ENCODE measurements at places on chromosomes 7 and 10. TPM values are rescaled to one million over a fixed set of nuclear protein-coding genes. Genes with fewer than 3 reads are reported as not detected.
A peak's percentile ranks its signal among the peaks of the same experiment; 100 is the strongest.

DNA sequence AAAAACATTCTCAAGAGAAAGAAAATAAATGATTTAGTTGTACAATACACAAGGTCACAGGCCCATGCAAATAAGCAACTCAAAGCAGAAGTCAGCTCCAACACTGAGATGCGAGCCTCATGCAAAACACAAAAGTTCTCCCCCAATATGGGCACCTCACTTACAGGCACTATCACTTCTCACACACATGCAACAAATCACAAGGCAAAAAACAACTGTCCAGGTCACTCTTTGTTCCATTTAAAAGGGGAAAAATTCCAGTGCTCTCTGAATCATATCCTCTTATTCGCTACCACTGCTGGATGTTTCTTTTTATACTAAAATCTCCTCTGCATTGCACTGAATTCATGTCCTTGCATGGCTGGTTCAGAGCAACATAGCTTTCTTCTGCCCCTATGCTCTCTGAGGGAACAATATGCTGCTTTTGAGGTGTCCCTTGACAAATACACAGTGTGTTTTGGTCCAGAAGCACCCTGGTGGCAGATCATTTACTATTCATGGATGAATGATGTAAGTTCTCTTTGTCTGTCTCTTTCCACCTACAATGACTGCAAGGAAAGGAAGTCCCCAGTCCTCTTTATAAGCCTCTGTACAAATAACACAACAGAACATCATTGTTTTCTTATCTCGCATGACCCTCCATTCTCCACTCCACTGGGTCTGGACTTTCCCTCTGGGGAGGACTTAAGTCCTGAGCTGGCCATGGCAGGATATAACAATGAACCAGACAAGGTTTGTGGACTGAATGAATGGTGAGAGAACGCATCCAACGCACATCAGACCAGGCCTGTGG lies 85.4 kb upstream of the GSDME start:
- no peaks in the 10 kb centered on the region for H3K4me1 ChIP-seq
- H3K4me3 ChIP-seq: no peak overlapping the region
- no peaks in the 10 kb centered on the region for H3K27me3 ChIP-seq

DNA sequence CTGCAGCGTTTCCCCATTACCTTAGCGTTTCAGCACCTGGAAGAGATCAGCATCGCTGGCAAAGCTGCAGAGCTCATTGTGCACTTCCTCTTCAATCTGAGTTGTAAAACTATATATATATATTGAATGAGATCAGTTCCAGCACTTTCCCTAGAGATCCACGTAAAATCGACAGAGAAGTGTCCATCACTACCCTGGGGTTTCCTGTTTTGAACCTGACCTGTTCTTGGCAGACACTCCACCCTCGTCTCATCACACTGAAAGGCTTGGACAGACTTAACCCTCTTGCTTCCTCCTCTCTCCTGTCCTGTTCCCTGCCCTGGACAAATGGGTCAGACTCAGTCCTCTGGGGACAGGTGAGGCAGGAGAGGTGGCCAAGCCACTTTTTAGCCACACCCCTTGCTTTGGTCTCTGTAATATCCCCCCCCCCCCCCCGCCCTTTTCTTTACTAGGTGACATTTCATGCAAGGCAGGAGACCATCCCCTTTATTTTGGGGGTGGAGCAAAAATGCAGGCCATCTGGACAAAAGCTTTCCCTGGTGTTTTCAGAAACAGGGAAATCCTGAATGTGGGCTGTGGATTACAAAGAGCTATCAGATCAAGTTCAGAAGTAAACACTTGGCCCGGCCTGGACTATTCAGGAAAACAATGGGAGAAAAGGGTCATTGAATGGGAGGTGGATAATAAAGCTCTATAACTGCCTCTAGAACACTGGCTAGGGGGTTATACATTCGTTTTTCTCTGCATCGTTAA lies 83.7 kb upstream of the KDM7A start:
- H3K4me1 ChIP-seq: no peaks in the 10 kb centered on the region
- H3K36me3 ChIP-seq: no peaks in the 10 kb centered on the region
- no peak overlapping the region for H3K27ac ChIP-seq
- no peak overlapping the region for H3K4me3 ChIP-seq
- no peaks in the 10 kb centered on the region for H3K27me3 ChIP-seq

The PAXIP1 gene
- total RNA-seq: 8.0 TPM

DNA sequence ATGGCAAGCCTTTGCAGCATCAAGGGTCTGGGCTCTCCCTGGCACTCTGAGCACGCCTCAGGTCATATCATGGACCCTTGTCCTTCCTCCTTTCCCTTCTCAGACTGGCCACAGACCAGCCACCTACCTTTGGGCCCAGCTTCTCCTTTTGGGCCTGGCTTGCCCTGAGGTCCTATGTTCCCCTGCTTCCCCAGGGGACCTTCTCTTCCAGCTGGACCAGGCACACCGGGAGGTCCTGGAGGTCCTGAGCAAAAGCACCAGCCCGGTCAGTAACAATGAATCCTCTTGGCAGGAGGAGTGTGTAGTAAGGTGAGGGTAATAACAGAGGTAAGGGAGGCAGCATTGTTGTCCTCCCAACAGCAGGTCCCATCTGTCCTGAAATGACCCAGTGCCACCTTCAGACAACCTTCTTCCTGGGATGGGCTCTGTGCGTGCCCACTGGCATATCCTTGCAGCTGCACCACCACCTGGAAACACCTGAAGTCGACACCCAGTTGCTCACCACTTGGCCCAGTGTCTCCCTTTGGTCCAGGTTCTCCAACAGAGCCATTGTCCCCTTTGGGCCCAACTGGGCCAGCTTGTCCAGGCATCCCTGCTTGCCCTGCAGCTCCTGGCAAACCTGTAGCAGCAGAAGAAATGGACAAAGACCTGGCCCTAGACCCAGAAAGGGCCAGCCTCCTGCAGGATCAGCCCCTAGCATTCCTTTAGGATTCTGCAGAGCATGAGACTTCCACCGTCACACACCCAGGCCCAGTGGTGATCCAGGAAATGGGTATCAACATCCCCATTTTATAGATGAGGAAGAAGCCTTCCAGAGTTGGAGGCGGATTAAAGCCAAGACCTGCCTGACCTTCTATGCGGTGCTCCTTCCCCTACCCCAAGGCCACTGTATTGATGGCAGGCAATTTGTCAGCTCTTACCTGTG lies 6.4 kb downstream of the SFTPD start:
- DNase-seq: no peak
- no peaks in the 10 kb centered on the region for H3K36me3 ChIP-seq
- H3K4me3 ChIP-seq: no peak overlapping the region
- no peaks in the 10 kb centered on the region for H3K27me3 ChIP-seq
- no peaks in the 10 kb centered on the region for H3K4me1 ChIP-seq
- no peak overlapping the region for H3K27ac ChIP-seq

The OR6B1 gene
- not detected for total RNA-seq

The RBM17 gene
- 66.7 TPM for total RNA-seq

The ANKRD30A gene
- total RNA-seq: not detected

The KNDC1 gene
- total RNA-seq: 0.13 TPM

DNA sequence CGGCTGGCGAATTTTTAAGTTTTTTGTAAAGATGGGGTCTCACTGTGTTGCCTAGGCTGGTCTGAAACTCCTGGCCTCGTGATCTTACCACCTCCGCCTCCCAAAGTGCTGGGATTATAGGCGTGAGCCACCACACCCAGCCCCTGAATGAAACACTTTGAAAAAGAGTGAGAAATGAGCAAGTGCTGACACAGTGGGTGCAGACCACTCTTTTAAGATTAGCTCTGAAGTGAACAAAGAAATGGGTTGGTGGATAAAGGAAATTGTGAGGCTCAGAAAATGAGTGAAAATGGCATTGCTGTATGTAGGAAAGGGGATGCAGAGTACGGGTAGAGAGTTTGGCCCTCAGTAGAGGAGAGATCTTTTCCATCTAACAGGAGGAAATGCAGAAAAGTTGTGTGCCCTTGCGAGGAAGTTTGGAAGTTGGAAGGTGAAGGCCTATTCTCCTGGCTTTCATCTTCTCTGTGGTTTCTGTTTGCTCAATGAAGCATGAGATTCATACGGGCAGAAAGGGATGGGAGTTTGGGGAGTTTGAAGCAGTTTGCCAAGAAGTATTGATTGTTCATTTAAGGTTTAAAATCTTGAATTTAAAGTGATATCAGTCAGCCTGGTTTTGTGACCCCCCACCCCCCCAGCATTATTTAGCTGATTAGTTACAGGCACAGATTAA lies 11.0 kb downstream of the MAPK8 start:
- peaks cover 24% of the 10 kb centered on the region for H3K4me1 ChIP-seq
- DNase-seq: no peak
- no peaks in the 10 kb centered on the region for H3K27me3 ChIP-seq
- no peak overlapping the region for H3K4me3 ChIP-seq

DNA sequence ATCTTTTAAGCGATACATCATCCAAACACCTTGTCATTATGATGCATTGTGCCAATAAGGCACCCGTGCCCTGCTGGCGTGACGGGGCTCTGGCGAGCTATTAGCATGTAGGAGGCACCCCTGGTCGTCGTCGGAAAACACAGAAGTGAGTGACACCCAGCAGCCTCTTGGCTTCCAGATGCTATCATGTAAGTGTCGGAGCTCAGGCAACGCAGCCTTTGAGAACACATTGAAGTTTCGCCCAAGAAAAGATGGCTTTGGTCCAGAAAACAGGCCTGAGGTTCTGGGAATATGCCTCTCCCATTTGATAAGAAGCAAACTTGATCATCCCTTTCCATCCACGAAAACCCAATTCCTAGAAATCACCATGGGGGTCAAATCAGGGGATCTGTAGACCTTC lies 555.3 kb downstream of the GALNT17 start:
- no peaks in the 10 kb centered on the region for H3K36me3 ChIP-seq
- H3K4me1 ChIP-seq: no peaks in the 10 kb centered on the region
- H3K27ac ChIP-seq: no peak overlapping the region
- no peak for DNase-seq
- H3K27me3 ChIP-seq: no peaks in the 10 kb centered on the region

DNA sequence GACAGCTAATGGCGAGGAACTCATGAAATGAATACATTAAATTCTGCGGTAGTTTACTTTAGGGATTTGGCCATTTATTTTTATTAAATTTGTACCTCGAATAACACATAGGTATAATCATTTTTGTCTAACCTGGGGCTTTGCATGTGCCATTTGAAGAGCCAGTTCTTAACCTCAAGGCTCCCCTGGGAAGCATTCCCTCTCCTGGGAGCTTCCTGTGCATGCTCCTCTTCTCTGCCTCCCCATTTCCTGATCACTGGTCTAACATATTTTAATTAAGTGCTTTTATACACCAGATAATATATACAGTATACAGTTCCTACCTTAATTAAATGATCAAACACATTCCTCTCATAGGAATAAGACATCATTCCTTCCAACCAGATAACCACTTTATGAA lies 183.9 kb upstream of the FZD1 start:
- no peak for DNase-seq
- H3K36me3 ChIP-seq: no peaks in the 10 kb centered on the region
- H3K27ac ChIP-seq: no peak overlapping the region
- H3K4me1 ChIP-seq: peaks cover 9% of the 10 kb centered on the region
- H3K27me3 ChIP-seq: no peaks in the 10 kb centered on the region

GRCh38 chr10:61992671-61993668 lies 91.5 kb downstream of the ARID5B start:
- H3K4me3 ChIP-seq: peak overlapping the region; percentile 31
- DNase-seq: peak; percentile 70
- peak overlapping the region; percentile 68 for H3K27ac ChIP-seq
- H3K27me3 ChIP-seq: no peaks in the 10 kb centered on the region
- H3K36me3 ChIP-seq: no peaks in the 10 kb centered on the region

- H3K4me3 ChIP-seq: no peak overlapping the region
- no peak for DNase-seq
- H3K4me1 ChIP-seq: peaks cover 10% of the 10 kb centered on the region
- H3K27ac ChIP-seq: no peak overlapping the region
- no peaks in the 10 kb centered on the region for H3K27me3 ChIP-seq
Measured at GRCh38 chr7:112300072-112300471, 93.6 kb downstream of the ZNF277 start.

- H3K27ac ChIP-seq: peak overlapping the region; percentile 36
- H3K36me3 ChIP-seq: no peaks in the 10 kb centered on the region
- H3K4me3 ChIP-seq: no peak overlapping the region
- peak; percentile 55 for DNase-seq
Measured at GRCh38 chr10:101297901-101298486, 56.0 kb upstream of the BTRC start.

DNA sequence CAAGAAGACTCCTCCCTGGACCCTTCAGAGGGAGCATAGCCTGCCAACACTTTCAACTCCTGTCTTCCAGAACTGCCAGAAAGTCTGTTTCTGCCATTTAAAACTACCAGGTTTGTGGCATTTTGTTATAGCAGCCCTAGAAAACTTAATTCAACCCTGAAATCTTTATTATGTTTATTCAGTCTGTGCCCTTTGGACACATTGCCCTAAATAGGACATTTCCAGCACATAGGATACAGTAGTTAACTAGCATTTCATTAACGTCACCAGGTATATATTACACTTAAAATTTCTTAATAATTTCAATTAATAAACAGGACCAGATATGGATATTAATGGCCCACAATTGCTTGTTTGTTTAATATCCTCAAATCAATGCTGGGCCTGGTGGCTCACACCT lies 54.3 kb downstream of the KCNH2 start:
- H3K4me3 ChIP-seq: no peak overlapping the region
- H3K4me1 ChIP-seq: no peaks in the 10 kb centered on the region
- no peak overlapping the region for H3K27ac ChIP-seq
- no peaks in the 10 kb centered on the region for H3K36me3 ChIP-seq
- no peak for DNase-seq

The SLC18A3 gene
- total RNA-seq: not detected

Data from gastrocnemius medialis (tissue), 4 donors.